ENCODE measurements at places on chromosomes 5 and 9.

- no peak for DNase-seq
Observed at GRCh38 chr9:84823421-84824271, 154.1 kb downstream of the NTRK2 start.

- no peak for DNase-seq
Observed at GRCh38 chr5:125476901-125477585, 730.6 kb upstream of the ZNF608 start.

GRCh38 chr5:132496631-132497487, 6.3 kb upstream of the IRF1 start:
- DNase-seq, result peak; percentile 68

- DNase-seq, result no peak
Observed at GRCh38 chr9:128244091-128244836, 31.5 kb downstream of the GOLGA2 start.

DNA sequence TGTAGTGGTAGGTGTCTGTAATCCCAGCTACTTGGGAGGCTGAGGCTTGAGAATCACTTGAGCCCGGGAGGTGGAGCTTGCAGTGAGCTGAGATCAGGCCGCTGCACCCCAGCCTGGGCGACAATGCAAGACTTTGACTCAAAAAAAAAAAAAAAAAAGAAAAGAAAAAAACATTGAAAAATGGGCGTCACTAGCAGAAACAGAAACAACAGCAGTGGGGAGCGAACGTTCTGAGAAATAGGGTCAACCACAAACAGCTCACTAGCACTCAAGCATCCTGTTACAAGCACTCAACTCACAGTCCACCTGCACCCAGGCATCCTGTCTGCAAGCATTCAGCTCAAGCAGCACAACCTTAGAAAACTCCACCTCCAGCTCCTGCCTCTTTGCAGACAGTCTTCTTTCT, 17.2 kb downstream of the TRIM14 start:
- peak; percentile 93 for DNase-seq

GRCh38 chr5:165135565-165135964, 1630.1 kb downstream of the MAT2B start:
- no peak for DNase-seq

DNA sequence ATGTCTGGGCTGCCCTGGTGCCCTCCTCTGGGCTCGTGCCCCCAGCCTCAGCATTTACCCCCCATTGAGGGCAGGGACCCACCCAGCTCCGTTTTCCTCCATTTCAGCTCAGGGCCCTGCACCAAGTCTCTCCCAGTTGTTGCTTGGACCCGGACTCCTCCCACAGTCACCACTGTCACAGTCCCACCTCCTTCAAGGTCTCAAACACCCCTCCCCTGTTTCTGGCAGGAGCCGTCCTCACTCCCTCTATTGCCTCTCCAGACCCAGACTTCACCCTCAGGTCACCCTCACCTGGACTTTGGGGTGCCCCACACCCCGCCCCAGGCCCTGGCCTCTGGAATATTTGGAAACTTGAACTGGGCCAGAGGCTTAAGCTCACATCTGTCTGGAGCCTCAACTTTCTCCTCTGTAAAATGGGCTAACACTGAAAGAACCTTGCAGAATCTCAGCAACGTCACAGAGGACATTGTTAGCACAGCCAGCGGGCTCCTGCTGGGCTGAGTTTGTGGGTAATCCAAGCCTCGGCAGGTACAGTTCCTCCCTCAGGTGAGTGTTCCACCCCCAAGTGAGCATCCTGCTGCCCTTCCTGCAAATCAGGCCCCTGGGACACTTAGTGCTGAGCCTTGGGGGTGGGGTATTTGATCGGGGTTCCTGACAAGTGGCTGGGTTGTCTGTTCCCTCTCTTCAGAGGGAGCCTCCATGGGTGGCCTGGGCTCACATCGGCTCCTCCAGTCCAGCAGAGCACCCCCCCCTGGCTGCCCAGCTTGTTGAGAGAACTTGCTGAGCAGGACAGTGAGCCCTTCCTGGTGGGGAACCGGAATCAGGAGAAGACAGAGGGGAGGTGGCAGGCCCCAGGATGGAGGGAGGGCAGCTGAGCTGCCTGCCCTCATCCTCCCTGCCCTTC, 130.1 kb downstream of the C9orf50 start:
- no peak for DNase-seq

DNA sequence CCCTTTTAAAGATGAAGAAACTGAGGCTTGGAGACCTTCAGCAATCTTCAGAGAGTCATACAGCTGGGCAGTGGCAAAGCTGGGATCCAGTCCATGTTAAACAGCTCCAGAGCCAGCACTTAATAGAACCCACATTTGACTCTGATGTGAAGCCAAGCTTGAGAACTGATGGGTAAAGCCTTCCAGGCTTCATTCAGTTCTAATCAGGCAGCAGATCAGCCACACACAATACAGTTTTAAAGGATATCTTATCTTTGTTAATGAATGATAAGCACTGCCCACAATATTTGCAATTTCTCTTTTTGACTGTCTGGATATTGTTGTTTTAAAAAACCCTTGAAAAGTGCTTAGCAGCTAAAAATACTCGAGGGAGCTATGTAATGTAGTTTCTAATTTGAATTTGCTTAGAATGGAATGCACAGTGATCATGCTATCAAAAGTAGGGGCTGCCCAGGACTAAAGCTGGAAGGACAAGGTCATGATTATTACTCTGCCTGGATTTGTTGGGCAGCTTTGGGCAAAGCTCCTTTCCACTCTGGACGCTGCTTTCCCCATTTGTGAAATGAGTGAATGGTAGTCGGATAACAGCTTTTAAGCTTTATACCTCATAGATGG, 31.3 kb upstream of the HTR4 start:
- no peak for DNase-seq

DNA sequence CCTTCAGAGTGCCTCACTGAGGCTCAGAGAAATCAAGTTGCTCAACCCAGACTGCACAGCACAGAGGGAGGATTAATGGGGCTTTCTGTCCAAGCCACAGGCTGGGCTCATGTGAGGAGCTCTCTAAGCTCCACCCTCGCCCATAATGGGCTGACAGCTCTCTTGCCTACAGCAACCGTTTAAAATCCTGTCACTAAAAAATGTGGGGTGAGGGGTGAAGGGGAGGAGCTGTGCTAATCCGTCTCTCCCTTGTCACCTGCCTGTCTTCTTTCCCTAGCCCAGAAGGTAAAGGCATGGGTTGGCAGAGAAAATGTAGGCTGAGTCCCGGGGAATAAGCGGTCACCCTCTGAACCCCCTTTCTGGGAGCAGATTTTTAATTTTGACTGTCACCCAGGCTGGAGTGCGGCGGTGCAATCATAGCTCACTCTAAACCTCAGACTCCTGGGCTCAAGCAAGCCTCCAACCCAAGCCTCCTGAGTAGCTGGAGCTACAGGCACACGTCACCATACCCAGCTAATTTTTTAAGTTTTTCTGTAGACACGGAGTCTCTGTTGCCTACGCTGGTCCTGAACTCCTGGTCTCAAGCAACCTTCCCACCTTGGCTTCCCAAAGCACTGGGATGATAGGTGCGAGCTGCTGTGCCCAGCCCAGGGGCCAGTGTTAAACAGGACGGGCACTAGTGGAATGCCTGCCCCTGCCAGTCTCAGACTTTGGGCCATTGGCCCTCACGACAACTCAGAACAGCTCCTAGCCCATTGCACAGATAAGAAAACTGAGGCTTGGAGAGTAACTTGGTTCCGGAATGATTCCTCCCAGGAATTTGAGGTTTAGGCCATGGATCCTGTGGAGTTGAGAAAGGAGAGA, 89.5 kb downstream of the LMX1B start:
- no peak for DNase-seq

DNA sequence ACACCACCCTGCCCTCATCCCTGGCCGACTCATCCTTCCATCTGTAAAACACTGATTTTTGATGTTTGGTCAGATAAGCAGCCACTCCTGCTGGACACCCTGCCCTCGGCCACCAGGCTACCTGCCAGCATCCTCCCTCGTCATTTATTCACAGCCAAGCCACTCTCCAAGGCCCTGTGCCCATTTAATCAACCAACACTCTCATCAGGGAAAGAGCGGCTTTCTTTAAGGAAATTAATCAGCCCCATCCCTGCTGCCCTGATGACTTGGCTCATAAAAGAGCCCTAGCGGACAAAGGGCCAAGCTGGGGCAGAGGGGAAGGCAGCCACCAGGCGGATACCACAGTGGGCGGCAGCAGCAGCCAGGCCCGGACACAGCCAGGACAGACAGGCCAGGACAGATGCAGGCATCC, 52.4 kb downstream of the GOLM1 start:
- DNase-seq, result no peak

- DNase-seq, result no peak
Observed at GRCh38 chr5:17343675-17344074, 126.2 kb downstream of the BASP1 start.

DNA sequence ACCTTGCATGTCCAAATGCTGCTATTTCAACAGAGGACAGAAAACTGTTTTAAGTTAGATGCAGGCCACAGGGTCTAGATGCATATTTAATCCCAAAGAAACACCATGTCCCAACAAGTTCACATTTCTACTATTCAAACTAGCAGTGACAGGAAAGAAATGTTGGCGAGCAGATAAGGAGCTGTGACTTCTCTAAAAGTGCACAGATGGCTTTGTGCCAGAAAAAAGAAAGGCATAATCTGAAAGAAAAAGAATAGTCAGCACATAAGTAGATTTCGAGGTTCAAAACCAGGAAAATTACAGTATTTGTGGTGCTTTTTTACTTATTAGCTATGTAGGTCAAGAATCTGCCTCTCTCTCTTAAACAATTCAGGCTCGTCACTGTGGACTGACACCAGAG, 178.3 kb downstream of the DNAH5 start:
- DNase-seq, result peak; percentile 28

DNA sequence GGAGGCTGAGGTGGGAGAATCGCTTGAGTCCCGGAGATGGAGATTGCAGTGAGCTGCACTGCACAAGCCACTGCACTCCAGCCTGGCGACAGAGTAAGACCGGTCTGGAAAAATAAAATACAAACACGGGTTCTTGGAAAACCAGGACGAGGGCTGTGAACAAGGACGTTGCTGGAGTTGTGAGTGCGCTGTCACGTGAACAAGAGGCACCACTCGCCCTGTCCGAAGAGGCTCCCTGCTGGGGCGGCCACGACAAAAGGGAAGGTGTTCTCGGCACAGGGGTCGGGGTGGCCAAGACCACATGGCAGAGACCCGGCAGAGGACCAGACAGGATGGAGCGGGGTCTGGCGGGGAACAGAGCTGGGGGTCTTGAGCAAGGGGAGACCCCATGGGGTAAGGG, 30.6 kb upstream of the UBAC1 start:
- no peak for DNase-seq

DNA sequence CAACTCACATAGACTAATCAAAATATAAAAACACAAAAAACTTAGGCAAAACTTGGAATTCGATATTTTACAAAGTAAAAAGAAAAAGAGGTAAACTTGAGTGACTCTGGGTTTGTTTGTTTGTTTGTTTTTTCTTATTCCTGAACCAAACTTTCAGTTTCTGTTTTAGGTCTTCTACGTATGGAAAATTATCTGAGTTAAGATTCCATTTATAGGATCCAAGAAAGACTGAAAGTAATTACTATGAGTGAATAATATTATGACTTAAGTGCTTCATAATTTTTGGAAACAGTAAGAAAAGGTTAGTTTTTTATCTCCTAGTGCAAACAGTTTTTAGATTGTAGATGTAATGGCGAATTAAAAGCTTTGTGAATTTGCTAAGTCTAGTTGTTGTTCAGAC, 13.2 kb downstream of the ST8SIA4 start:
- no peak for DNase-seq

- DNase-seq, result no peak
Observed at GRCh38 chr5:119356612-119357188, 881 bp downstream of the TNFAIP8 start.

DNA sequence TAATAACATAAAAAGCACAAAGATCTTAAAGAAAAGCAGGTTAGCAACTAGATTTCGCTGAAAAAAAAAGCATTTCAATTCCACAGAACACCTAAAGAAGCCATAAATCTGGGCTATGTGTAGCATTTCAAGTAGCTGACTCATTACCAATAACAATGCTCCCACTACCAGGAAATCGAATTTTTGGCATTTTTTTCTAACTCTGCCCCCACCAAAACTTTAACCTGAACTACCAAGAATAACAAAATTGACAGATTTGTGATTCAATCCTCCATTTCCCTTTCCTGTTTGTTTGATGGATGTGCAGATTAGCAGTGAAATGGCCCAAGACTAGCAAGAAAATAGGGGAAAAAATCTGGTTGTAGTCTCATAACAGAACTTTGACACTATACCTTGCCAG, 180.2 kb downstream of the RASEF start:
- no peak for DNase-seq

DNA sequence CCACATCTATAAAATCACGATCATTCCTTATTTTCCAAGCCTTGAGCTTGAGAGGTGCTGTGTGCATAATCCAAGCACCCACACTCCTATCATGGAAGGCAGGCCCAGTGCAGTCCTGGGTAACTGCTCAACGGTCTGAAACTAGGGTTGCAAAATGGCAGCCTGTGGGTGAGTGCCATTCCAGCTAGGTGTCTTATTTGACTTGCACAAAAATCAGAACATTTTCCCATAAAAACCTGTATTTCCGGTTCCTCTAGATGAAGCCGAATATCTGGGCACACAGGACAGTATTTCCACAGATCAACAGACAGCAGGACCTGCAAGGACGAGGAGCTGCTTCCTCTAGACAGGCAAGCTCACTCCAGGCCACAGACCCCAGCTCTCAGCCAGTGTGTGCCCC, 588.8 kb downstream of the BNC2 start:
- no peak for DNase-seq

DNA sequence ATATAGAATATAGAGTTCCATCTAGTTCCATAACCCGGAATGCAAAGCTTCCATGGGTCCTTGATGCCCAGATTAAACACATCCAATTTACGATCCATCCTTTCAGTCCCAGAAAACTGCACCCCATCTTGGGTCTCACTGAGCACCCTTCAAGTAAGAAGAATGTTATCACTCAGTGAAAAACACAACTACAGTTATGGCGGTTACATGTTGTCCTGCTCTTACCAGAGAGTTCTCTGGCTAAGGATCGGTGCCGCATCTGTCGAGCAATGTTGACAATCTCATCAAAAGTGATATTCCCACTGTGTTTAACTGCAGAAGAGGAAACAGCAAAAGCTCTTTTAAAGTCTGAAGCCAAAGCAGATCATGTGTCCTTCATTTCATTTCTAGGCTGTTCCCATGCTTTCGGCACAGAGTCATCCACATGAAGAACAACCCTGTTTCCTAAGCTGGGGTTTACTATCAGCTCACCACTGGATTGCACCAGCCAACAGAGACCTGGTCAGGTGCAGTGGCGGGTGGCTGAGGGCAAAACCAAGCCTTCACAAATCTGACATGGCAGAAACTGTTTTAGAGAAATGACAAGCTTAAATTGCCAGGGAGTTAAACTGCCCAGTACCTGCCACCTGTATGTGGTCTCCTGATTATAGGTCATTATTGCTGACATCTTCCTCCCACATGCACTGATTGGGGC, 2.9 kb downstream of the RPL12 start:
- no peak for DNase-seq

DNA sequence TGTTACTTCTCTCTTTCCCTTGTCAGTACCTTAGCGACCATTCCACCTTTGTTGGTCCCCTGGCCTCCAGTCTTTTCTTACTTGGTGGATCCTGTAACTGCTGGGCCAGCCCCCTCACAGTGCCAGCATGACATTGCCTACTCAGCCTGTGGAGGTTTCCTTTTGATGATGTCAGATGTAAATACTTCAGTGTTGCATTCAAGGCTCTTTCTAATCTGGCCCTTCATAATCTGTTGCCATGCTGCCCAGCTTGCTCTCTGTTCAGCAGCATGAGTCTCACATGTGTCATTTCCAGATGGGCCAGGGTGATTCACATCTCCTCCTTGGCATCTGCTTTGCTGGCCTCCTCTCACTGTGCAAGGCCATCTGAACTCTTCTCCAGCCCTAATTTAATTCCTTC, 57.1 kb downstream of the MAST4 start:
- DNase-seq, result no peak

GRCh38 chr5:65835191-65835590, 91.2 kb upstream of the ERBIN start:
- no peak for DNase-seq

GRCh38 chr9:117160254-117160653, 254.6 kb downstream of the ASTN2 start:
- DNase-seq, result no peak

Measured in KBM-7 (cell line).